ENCODE measurements at places on chromosomes 6 and 20.

GRCh38 chr6:10193321-10193720, 221.6 kb downstream of the TFAP2A start:
- no peak for DNase-seq

DNA sequence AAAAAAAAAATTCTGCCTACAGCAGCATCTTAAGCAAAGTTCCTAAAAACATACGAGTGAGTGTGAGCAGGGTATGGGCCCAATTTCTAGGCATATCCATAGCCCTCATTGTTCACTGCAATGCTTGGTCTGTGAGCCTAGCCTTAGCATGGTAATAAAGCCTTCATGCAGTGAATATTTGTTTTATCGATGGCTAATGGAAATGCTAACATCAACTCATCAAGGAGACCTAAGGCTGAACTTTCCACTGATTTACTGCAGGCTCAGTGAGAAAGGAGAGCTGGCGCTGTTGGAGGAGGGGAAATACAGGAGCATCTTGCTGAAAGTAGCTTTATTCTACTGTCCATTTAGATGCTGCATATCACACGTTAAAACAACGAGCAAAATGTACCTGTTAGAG, 139.6 kb upstream of the DTNBP1 start:
- no peak for DNase-seq

GRCh38 chr20:37905671-37906613, 3.0 kb downstream of the VSTM2L start:
- peak; percentile 58 for DNase-seq

DNA sequence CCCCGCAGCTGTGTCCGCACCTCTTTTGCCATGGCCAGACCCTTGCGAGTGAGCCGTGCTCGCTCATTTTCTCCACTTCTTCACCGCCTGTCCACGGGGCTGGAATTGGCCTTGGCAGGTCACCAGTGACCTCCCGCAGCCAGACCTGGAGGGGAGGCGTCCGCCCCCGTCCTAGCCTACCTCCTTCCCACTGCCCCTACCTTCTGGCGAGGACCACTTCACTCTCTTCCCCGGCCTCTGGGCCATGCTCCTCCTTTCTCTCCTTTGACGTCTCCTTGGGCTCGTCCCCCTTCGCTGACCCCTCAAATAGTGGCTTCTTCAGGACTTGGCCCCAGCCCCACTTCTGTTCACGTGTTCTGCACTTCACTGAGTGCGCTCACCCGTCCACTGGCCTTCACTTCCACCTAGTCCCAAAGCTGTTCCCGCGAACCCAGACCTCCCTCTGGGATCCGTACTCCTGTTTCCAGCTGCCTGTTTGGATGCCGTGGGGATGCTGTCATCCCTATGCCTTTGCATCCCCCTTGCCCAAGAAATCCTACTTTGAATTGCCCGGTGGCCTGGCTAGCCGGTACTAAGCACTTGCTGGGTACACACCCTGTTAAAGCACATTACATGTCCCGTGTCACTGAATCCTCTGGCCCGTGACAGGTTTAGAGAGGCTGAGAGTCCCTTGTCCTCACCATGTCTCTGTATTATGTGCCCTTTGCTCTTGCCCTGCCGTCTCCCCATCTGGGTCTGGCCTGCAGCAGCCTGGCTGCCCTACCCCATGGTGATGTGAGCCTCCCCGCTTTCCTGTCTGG, 33.0 kb downstream of the SPATA2 start:
- DNase-seq = no peak

DNA sequence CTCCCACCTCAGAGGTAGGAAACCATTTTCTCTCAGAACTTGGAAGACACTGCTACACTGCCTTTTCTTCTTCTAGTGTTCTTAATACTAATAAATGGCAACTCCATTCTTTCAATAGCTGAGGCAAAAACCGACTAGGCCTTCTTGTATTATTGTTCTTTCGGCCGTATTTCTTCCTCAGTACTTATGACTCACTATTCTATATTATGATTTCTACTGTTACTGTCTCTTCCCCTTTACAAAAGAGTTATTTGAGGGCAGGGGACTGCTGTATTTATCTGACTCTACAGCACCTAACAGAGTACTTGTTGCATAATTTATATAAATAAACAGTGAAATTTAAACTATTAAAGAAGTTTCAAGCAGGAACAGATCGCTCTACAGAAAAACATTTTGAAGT, 3.1 kb downstream of the DNAAF9 start:
- no peak for DNase-seq

GRCh38 chr6:158047127-158047518, 65.5 kb downstream of the SYNJ2 start:
- no peak for DNase-seq

GRCh38 chr6:42366011-42366705, 85.6 kb downstream of the TRERF1 start:
- no peak for DNase-seq

DNA sequence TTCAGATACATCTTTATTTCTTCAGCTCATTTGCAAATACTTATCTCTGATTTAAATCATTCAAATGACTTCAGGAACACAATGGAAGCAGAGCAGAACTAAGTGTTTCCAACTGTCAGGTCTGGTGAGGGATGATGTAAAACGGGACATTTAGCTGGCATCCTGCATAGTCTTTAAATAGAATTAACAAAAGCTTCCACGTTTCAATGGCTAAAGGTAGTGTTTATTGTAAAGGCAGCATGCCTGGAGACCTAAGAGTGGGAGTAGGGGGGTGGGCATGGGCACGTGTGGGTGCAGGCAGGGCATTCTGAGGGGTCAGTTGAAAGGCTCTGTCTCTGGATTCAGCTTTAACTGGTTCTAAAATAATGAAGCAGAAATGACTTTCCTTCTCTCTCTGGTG, 174.9 kb downstream of the PLCB1 start:
- no peak for DNase-seq

- DNase-seq = no peak
These were observed 90.5 kb upstream of the MBOAT1 start for GRCh38 chr6:20302702-20303251.

- no peak for DNase-seq
These were observed 39.2 kb downstream of the ZNF184 start for GRCh38 chr6:27433714-27434113.

DNA sequence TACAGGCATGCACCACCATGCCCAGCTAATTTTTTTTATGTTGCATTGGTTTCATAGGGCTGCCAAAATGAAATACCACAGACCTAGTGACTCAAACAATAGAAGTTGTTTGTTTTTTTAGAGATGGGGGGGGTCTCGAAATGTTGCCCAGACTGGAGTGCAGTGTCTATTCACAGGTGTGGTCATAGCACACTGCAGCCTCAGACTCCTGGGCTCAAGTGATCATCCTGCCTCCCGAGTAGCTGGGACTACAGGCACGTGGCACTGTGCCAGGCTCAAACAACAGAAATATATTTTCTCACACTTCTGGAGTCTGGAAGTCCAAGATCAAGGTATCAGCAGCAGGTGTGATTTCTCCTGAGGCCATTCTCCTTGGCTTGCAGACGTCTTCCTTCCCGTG, 6.6 kb upstream of the SLC16A10 start:
- no peak for DNase-seq

GRCh38 chr20:4051413-4052138, 36.2 kb upstream of the RNF24 start:
- DNase-seq = no peak
